ENCODE measurements at places on chromosomes 2 and 18.

DNA sequence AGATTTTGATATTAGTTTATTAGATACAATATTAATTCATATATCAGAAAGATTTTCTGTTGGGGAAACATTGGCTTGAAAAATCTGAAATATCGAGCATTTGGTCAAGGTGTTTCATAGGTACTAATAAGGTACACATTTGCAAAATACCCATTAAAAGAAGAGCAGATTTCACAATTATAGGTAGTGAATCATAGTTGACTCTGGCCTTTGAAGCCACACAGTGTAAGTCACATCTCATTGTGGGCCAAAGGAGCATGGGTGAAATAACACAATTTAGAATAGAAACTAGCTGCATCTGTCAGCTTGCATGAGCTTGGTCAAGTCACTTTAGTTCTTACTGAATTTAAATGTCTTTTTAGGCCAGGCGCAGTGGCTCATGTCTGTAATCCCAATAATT is 4.9 kb downstream of the KDM3A start:
- no peak for DNase-seq

GRCh38 chr2:9772999-9773902 is 70.0 kb upstream of the TAF1B start:
- no peak for DNase-seq

DNA sequence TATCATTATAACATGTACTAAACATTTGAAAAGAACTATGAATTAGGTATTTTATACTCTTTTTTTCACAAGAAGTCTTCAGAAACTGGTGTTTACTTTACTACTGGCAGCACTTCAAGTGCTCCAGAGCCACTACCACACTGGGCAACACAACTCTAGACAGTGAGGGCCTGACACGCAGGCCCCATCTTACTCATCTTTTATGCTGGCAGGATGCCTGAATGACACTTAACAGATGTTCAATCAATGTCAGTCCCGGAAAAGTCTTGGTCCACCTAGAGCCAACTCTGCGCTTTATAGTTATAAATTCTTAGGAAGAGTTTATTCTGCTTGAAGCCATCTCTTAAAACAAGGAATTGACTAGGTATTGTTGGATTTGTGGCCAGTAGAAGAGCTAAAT is 8.7 kb upstream of the WIPF1 start:
- DNase-seq = no peak

- no peak for DNase-seq
These were observed 70.0 kb upstream of the THUMPD2 start for GRCh38 chr2:39849064-39849463.

- DNase-seq = no peak
These were observed 3.3 kb downstream of the SLC8A1 start for GRCh38 chr2:40448476-40449079.

- DNase-seq = no peak
These were observed 38.6 kb downstream of the ACOXL start for GRCh38 chr2:110770959-110771431.

DNA sequence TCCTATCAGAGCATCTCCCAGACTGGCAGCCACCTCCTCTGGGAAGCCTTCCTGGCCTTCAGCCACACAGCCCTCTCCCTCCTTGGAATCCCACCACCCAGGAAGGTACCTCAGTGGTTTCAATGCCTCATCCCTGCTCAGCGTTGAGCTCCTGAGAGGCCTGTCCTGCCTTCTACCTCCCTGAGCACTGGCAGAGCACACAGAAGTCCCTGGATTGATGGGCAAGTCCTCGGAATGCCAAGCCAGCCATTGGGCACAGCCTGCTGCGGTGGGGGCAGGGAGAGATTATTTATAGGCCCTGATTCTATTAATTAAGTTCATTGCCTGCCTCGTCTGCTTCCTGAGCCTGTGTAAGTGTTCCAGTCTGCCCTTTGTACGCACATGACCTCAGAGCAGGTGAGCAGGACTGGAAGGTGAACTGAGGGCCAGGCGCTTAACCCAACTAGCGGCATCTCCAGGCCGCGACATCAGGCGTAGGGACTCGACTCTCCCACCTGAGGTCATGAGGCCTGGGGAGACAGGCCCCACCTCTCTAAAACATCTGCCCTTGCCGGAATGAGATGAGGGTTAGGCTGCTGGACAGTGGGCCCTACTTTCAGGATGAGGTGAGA is 63.4 kb downstream of the SMAD7 start:
- no peak for DNase-seq

GRCh38 chr2:11669454-11670291 is at the start of gene NTSR2:
TSS of gene NTSR2 (minus strand) at chr2:11670195. CDS start at chr2:11670129, 66 bp downstream.
- DNase-seq = no peak

- no peak for DNase-seq
These were observed at the start of gene KLHL29 for GRCh38 chr2:23384551-23385343. TSS of gene KLHL29 (plus strand) at chr2:23385179. CDS start at chr2:23562197, 177,018 bp downstream.

GRCh38 chr2:239377591-239377990 is 23.2 kb downstream of the HDAC4 start:
- no peak for DNase-seq

GRCh38 chr2:58866040-58866439 is 624.9 kb upstream of the FANCL start:
- DNase-seq = no peak

GRCh38 chr2:85037622-85038021 is 66.7 kb downstream of the KCMF1 start:
- no peak for DNase-seq

- DNase-seq = no peak
These were observed 21.7 kb downstream of the PKDCC start for GRCh38 chr2:42069568-42069967.

DNA sequence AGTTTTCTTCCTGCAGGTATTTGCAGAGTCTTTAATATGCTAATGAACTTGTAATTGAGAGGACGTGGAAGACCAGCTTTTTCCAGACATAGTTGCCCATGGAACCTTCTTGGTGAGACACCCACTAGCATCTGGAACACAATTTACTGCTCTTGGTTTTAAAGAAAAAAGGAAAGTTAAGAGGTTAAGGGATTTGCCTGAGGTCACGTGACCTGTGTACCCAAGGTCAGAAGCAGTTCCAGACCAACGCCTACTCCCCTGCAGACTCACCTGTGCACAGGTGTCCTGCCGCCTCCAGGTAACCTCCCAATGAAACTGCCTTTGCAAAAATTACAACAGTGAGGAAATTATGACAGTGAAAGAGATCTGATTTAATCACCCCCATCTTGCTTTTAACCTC is 172.7 kb downstream of the ANAPC1 start:
- DNase-seq = no peak

- DNase-seq = no peak
These were observed 167.5 kb downstream of the ARL4C start for GRCh38 chr2:234329202-234329960.

DNA sequence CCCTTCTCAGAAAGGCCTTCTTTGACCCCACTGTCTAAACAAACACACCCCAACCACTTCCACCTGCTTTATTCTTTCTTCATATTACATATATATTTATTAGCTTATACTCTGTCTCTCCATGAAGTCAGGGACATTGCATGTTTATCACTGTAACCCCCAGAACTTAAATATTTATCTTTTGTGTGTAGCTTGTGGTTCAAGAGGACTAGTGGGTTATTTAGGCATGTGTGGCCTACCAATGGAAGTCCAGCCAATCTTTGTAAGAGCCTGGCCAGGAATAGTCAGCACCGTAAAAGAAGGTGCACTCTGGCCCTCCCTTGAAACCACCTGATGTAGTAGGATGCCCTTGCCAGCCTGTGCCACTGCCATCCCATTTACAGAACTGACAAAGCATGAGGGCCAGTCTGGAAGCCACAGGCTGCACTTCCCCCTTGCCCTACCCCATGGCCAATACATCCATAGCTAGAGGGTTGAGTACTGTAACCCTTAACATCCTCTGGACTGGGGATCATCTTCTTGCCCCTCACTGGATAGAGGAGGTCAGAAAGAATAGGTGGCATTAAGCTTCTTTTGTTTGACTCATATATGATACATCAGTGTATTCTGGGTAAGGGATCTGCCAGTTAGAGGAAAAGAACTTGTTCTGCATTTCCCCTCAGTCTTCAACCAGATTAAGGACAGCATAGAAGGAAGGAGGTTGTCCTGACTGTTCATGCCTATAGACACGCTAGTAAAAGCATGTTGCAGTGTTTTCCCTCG is 4.9 kb downstream of the NEMP2 start:
- no peak for DNase-seq

GRCh38 chr2:101277111-101277510 is 24.4 kb downstream of the CNOT11 start:
- no peak for DNase-seq

DNA sequence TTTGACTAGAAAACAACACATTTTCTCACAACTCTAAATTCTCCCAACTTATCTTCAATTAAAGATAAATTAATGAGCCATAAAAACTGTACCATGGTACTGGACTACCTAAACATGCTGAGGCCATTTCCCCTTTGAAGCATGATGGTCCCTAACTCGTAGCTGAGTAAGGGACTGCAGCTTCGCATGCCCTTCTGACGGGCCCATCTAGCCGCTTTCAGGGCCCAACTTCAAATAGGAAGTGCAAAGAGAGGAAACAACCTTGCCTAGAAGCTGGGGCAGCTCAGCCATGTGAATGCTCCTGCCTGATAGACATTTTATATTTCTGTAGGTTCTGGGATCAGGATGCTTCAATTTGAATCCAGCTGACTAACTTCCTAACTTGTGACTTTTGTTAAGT is 72.4 kb downstream of the ZEB2 start:
- DNase-seq = no peak

GRCh38 chr2:46956981-46957531 is 41.5 kb upstream of the MCFD2 start:
- DNase-seq = no peak

DNA sequence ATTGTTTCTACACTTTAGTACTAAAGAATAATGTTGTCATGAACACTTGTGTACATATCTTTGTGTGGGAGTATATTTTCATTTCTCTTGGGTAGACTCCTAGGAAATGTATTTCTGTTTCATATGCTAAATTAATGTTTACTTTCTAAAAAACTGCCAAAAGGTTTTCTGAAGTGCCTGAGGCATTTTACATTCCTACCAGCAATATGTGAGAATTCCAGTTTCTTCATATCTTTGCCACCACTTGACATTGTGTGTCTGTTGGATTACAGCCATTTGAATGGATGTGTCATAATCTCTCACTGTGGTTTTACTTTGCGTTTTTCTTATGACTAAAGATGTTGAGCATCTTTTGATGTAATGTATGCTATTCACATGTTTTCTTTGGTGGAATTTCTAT is 428.2 kb upstream of the KCNH7 start:
- DNase-seq = no peak

DNA sequence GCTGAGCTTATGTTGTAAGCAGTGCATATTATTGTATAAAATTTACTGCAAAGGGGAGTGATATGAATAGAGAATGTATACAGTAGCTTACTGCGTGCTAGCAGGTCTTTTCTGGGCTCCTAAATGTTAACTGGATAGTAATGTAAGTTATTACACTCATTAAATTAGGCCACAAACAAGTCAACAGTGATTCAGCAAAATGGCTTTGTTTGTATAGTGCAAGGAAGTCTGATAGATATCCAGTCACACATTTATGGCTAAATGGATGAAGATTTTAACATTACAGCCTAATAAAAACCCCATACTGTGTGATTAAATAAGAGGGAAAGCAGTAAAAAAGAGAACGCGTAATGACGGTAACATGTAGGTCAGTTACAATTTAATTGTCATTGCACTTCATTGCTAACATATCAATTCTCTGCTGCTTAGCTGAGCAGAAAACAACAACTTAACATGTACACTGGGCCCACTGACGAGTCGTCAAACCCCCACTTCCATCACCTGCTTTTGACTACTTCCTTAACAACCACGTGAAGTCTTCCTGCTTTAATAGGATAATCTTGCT is 665.0 kb upstream of the FANCL start:
- no peak for DNase-seq

- DNase-seq = no peak
These were observed 21.5 kb downstream of the IL1RN start for GRCh38 chr2:113148606-113149552.

GRCh38 chr2:172253190-172254052 is 150.7 kb upstream of the DLX2 start:
- no peak for DNase-seq

DNA sequence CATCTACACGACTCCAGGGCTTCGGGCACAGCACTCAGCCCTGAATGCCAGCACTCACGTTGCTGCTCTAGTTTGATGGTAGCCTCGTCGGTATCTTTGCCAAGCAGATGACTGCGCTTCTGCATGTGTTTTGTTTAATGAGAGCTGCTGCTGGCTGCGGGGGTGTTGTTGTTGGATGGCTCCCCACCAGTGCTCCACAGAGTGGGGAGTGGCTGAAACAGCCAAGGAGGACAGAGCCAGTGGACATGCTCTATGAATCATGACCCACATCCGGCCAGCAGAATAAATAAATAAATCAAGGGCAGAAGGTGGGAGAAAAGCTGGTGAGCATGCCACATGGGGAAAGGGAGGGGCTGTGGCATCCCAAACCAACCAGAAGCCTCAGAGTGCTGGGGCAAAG is 131.2 kb upstream of the SOX11 start:
- DNase-seq = no peak

GRCh38 chr18:59616501-59616900 is 80.7 kb downstream of the CCBE1 start:
- no peak for DNase-seq

DNA sequence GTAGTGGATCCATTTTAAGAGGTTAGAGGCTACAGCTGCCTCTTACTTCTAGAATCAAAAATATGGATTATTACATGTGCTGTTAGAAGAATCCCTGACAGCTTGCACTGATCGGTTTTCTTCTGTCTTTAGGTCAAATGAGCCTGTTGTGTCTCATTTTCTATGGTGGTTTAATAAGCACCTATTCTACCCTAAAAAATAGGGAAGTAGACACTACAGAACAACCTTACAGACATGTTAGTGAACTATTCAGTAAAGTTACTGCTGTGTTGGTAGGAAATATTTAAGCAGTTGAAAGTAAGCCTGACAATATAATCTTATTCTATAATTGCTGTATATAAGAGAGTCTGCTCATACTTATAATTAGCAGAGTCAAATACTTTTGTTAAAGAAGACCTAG is 168.5 kb upstream of the NOSTRIN start:
- no peak for DNase-seq

DNA sequence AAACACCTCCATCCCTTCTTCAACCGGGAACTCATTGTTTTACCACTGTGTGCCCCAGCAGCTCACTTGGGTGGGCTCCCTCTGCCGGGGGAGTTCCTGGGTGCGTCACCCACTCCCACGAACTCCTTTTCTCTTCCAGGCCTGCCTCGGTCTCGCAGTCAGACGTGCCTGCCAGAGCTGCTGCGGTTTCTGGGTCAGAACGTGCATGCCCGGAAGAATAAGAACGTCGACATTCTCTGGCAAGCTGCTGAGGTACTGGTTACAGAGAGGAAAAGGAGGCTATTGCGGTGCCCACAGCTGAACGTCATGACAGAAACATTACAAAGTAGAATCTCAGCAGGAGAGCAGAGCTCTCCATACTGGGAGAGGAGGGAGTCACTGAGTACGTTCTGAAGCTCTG is 35.6 kb downstream of the COA5 start:
- DNase-seq = no peak

GRCh38 chr2:133641497-133641896 is 73.2 kb upstream of the NCKAP5 start:
- no peak for DNase-seq

GRCh38 chr2:181275643-181276070 is 181.5 kb upstream of the ITGA4 start:
- DNase-seq = no peak

All from stimulated activated CD8-positive, alpha-beta memory T cell treated with anti-CD3 and anti-CD28 coated beads, Interleukin-15, amount 100 ng/mL, for 24 hours (primary cell).